Activated T-cell treated with anti-CD3 and anti-CD28 coated beads for 48 hours (primary cell): ENCODE measurements at places on chromosomes 7 and 10.

DNA sequence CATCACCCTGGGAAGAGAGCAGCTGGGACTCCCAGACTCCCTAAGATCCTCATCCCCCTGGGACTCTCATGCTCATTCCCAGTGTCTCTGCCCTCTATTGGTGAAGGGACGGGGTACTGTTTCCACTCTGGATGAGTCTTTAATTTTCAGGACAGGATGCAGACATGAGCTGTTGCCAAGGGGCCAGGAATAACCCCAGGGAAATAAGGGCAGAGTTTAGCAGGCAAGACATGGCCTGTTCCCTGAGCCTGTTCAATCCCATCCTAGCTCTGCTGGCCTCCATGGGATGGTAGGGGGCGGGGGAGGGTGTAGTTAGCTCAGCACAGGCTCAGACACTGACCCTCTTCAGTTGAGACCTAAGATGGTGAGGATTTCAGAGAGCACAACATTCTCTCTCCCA, 14.0 kb downstream of the C10orf105 start:
- DNase-seq = no peak

DNA sequence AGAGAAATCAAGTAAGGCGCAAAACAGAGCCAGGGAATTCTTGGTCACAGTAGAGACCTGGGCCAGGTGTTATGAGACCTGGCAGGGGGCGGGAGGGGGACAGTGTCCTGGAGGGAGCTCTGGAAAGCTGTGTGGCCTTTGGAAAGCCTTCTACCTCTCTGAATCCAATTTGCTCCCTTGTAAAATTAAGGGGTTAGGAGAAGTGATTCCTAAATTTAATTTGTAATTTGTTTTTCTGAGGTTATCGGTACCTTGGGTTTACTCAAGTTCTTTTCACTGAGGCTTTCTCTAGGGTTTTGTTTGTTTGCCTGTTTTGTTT, 920.8 kb downstream of the TYW1 start:
- DNase-seq = no peak

DNA sequence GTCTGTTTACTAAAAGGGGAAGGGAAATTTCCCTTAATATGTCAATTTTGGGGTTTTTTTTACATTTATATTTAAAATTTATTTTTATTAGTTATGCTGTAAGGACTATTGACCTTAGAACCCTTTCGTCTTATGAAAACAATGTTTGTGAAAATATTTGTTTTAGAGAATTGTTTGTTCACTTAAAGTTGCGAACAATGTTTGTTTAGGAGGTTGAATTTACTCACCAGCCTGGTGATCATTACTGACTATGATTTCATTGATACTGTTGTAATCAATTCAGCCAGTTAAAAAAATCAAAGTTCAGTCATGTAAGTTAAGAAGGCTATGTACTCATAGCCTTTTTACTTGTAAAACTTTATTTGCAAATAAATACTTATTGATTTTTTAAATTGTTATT, 27.4 kb upstream of the TSPAN13 start:
- no peak for DNase-seq

DNA sequence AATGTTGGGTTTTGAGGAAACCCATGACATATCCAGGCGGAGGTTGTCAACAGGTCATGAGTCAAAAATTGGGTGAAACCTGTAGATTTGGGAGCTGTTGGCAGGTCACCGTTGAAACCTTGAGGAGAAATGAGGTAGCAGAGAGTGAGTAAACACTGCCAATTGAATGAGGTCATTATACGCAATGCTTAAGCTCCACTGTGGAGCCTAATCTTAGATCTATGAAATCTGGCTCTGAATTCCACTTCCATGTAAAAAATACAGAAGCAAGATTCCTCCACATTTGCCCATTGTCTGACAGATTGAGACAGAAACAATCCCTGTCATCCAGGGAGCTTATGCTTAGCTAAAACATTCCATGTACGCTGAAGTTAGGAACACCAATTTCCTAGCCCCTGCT, 76.0 kb upstream of the IL6 start:
- no peak for DNase-seq

DNA sequence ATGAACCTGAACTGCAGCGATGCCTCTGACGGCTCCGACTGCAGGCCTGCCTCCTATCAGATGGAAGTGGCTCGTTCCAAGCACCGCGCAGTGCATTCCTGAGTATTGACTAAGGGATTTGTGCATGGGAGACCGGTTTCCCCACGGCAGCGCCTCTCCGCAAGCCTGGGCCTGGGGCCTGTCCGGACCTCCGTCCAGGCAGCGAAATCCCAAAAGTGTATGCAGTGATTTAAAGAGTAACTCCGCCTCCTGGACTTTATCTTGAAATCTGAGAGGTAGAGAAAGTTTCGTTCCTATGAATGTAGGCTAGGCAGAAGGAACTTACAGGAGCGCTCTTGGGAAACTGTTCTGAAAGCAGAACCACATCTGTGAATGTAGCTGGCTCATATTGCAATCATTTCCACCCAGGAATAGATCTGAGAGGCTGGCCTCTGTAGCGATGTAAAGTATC, 106.2 kb upstream of the CELF2 start:
- DNase-seq = no peak

- no peak for DNase-seq
These were observed 10.2 kb upstream of the PPP1R3C start for GRCh38 chr10:91642831-91643692.

DNA sequence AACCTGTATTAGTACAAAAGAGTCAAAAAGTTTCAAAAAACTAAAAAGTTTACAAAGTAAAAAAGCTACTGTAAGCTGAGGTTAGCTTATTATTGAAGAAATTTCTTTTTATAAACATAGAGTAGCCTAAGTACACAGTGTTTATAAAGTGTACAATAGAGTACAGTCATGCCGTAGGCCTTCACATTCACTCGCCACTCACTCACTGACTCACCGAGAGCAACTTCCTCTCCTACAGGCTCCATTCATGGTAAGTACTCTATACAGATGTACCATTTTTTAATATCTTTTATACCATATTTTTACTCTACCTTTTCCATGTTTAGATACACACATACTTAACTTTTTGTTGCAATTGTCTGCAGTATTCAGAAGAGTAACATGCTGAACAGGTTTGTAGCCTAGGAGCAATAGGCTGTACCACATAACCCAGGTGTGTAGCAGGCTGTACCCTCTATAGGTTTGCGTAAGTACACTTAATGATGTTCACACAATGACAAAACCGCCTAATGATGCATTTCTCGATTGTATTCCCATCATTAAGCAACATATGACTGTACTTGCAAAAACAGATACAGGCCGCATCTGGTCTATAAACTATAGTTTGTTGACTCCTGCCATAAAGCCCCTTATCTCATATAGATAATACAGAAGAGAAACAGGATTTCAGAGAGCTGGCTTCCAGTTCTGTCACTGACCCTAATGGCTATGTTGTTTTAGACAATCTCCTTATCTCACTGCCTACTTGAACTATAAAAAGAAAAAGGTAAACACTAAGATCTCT, 438.8 kb downstream of the HTR7 start:
- no peak for DNase-seq

DNA sequence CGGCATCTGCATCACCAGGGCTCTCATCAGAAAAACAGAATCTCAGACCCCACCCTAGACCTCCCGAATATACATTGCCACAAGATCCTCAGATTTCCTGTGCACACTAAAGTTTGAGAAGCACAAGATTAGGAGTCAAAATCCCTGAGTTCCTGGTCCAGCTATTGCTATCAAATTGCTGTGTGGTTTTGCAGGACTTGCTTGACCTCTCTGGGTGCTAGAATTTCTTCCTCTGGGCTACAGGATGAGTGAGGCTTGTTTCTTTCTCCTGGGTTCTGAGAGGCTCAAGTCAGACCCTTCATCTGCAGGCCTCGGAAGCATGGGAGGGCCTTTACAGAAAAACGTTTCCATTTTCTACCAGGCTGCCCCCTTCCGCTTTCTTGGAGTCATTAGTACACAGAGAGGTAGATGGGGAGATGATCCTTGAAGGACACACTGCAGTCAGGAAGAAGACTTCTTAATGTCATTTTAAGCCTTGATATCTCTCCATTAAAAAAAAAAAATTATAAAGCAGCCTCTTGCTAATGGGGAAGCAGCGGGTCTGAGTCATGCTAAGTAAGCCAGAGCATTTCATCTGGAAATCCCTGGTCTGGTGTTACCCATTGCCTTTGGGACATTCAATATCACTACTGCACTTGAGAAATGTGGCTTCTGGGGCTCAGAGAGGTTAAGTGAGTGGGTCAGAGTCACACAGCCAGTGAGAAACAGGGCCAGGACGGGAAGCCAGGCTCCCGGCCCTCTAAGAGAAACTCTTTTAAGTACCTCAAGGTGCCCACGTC, 173.5 kb downstream of the KCNMA1 start:
- no peak for DNase-seq

DNA sequence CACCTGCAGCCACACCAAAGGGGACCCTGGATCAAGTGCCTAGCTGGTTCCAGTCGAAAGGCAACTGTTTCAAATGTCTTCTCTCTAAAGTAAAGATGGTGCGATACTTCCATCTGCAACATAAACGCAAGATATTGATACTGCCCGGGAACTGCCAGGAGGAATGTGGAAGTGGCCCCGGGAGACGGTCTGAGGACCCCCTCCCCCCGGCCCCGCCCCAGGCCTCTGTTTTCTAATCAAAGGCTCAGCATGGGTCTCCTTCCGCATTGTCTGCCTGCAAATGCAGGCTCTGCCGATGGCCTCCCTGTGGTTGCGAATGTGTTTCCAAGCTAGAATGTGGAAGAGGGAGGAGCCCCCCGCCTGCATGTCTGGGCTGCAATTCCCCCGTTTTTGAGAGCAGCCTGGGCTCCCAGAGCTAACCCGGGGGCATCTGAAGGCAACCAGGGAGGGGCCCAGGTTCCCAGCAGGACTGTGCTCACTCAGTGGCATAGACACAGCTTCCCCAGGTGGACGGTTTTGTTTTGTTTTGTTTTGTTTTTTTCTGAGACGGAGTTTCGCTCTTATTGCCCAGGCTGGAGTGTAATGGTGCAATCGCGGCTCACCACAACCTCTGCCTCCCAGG, 223.9 kb upstream of the PPP2R2D start:
- no peak for DNase-seq

DNA sequence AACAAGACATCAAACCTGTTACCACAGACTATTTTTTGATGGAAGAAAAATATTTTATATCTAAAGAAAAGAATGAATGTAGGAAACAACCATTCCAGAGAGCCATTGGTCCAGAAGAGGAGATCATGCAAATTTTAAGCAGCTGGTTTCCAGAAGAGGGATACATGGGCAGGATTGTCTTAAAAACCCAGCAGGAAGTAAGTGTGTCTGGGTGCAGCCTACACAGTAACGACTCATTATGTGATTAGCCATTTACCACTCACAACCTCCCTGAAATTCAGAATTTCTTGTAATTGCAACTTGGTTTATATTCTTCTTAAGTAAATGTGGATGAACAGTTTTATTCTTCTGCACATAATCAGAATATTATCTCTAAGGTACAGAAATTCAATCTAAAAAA, 46.2 kb downstream of the NOC3L start:
- no peak for DNase-seq

DNA sequence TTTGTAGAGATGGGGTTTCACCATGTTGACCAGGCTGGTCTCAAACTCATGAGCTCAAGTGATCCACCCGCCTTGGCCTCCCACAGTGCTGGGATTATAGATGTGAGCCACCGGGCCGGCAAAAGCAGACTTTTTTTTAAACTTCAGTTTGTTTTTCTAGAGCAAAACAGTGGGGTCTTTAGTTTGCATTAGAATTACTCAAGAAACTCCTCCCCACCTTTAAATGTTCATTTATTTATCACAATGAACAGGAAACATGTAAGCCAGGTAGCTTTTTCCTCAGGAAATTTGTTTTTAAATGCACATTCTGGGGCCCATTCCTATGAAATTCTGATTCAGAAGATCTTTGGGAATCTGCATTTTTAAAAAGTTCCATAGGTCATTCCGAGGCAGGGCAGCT, 56.0 kb upstream of the JAZF1 start:
- no peak for DNase-seq

GRCh38 chr7:2587778-2588177, 29.0 kb downstream of the IQCE start:
- DNase-seq = no peak

DNA sequence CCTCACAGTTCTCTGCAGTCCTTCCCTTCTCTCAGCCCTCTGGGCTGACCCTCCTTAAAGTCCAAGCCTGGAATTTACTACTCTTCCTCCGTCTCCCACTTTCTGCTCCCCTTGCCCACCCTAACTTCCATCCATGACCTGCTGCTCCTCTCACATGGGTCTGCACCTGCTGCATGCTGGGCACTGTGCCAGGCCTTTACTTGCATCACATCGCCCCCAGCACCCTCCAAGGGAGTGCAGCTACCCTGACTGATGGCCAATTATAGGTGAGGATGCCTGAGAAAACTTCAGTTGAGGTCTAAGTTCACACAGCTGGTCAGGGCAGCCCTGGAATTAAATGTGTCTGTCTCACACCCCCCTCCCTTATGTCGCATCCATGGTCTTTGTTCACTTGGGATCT, 53.6 kb upstream of the ZPBP start:
- DNase-seq = no peak

GRCh38 chr10:125363791-125364190, 203.4 kb upstream of the CTBP2 start:
- DNase-seq = no peak

- no peak for DNase-seq
These were observed 256.6 kb upstream of the SEMA3C start for GRCh38 chr7:81175275-81175940.
